Inflammatory macrophage treated with lipopolysaccharide for 4 hours (primary cell): ENCODE measurements at places on chromosomes 7 and 10.
A peak's percentile ranks its signal among the peaks of the same experiment; 100 is the strongest.

GRCh38 chr10:131576341-131577177, 265.0 kb upstream of the TCERG1L start:
- no peak for DNase-seq

DNA sequence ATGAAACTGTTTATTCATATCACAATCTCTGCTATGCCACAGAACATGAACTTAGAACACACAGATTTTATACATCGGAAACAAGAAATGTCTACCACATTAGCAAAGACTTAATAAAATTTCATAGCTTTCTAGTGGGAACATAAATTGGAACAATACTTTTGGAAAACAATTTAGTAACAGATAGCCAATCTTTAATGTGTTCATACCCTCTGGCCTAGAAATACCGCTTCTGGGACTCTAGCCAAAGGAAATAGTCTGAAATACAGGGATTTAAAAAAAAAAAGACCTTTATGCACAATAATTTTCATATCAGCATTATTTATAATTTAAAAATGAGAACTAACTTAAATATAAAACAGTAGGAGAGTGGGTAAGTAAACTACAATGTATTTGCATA, 168.5 kb downstream of the PLXNA4 start:
- no peak for DNase-seq

GRCh38 chr7:84017651-84018050, 176.9 kb downstream of the SEMA3A start:
- DNase-seq: no peak

DNA sequence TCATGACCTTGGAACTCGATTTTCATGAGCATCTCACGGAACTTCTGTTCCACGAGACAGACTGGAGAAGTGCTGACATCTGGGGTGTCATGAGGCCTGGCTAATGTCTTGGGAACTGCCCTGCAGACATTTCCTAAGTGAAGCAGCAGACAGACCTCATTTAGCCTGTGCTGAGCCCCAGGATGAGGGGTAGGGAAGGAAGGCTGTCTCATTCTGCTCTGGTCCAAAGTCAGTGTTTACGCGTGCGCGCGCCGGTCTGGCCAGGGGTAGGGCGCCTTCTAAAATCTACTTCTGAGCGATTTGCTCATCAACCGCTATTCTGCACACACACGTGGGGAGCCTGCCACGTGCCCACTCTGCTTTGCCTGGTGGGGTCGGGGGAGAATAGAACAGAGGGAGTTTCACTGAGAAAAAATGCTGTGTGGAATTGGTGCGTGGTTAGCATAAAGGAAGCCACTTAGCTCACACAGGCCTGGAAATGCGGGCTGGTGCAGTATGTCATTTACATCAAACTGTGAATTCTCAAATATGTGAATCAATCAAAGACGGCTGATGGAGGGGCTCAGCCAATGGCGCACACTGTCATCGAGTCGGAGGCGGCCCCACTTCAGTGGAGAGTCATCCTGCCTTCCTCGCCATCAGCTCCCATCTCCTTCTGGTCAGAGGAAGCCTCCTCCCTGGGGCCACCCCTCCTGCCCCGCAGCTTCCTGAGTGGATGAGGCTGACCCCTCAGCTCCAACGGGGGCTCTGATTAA, 335.1 kb downstream of the ADARB2 start:
- DNase-seq: no peak

DNA sequence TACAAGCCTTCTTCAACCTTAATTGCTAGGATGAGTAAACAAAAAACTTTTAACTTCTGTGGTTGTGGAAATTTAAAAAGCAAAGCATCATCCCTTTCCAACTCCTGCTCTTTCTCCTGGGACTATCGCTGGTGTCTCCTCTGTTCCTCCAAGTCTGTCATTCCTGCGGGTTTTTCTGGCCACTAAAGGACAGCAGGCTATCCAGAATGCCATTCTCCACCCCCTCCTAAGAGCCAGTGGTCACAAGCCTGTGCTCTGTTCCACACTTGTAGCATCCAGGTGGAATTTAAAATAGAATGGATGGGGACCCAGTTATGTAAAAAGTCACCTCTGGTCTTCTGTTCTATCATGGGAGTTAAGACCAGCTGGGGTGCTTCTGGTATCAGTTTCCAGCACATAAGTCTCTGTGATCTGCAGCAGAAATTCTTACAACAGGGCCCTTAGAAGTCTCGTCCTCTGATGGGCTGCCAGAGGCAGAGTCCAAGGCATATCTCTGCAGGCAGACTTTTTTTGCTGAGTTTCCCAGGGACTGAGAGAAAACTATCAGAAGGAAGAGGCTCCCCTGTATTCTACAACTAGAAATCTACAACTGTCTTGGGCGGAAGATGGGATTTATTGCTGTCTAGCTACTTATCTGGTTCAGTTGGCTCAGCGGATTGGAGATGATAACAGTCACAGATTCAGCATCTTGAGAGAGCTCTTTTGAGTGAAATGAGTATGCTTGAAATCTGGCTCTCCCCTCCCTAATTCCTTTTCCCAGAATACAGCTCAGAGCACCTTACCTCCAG, 5.1 kb upstream of the WNT16 start:
- no peak for DNase-seq

- DNase-seq: peak; percentile 59
These were observed at the start of gene SHTN1 for GRCh38 chr10:117005026-117005526. Gene SHTN1, minus strand, starts transcription at chr10:117005187. Its CDS starts 108 bp downstream, at chr10:117005079.

- DNase-seq: peak; percentile 87
These were observed 694 bp upstream of the WASL start for GRCh38 chr7:123749537-123749857.

- no peak for DNase-seq
These were observed 493.1 kb downstream of the AUTS2 start for GRCh38 chr7:70091362-70091761.

DNA sequence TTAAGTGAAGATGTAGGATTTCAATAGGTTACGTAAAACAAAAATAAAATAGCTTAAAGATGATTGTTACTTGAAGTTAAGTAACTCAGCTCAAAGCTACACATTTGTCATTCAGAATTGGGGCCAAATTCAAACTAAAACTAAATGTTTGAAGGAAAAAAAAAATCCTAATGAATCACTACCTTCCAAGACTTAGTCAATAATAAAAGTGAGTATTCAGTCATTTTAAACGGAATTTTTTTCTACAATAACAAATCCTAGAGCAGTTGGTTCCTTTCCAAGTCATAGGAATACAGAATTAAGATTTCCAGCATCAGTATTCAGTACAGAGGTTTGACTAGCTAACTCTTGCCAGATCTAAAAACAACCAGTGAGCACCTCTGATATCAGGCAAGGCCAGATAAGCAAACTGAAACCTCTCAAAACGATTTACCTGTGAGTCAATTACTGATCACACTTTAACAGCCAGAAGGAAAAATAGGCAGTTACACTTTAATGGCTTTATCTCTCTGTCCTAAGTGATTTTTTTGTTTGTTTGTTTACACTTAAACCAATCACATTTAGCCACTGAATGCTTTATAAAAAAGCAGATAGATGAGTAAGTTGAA, 669.8 kb upstream of the ANKRD30A start:
- DNase-seq: no peak

DNA sequence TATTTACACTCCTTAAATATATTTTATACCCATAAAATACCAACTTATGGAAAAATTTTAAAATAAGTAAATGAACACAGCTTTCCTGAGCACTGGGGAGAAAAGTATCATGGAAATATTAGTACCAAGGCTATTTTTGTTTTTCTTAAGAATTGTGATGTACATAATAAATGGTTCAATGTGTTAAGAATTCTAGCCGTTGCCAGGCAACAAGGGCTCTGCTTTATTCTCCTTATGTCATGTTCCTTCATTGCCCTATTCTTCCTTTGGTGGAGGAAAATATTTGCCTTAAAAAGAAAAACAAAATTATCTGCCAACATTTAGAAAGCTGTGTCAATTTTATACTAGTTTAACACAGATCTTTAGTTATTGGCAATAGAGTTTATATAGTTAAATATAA, 2.6 kb upstream of the ZPBP start:
- DNase-seq: no peak

DNA sequence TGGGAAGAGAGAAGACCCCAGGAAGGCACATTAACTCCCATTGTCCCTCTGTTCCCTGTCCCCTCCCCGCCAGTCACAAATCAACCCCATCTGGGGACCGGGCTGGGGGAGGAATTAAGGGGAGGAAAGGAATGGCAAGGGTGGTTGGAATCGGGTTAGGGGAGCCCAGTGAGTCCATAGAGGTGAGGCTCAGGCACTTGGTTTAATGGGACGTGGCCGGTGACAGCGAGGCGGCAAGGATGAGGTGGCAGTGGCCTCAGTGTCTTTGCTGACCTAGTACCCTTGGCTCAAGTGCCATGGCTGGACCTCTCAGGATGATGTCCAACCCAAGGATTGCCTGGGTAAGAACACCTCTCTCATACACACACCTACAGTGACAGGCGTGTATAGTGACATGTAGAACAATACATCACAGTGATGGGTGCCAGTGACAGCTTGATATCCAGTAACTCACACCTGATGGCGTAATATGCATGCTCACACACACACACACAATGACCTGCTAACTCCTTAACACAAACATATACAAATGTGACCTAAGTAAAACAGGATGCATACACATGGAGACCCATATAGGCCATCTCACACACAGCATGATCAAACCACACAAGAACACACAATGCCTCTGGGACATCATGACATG, 12.3 kb downstream of the KCNIP2 start:
- DNase-seq: no peak

DNA sequence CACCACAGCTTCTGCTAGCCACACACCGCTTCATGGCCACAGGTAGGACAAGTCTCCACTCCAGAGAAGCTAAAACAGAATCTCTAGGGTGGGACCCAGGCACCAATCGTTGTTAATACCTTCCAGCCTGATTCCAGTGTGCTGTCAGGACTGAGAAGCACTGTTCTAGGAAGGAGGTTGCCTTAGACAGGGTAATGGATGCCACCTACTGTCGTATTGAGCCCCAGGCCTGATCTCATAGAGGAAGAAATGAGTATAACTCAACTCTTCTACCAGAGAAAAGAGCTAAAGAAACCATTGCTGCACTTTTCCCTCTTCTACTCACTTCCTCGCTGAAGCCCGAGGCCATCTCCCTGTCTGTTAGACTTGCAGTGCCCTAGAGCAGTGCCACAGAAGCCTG, 31.8 kb downstream of the CNNM1 start:
- no peak for DNase-seq

GRCh38 chr7:98698976-98699375, 81.9 kb downstream of the NPTX2 start:
- DNase-seq: no peak

- no peak for DNase-seq
These were observed 49.1 kb downstream of the GCC1 start for GRCh38 chr7:127536394-127536691.

- DNase-seq: no peak
These were observed 611.9 kb upstream of the FOXK1 start for GRCh38 chr7:4070214-4070613.

- DNase-seq: no peak
These were observed 7.8 kb downstream of the LIPF start for GRCh38 chr10:88672041-88672440.

GRCh38 chr7:141630621-141631020, 71.3 kb downstream of the DENND11 start:
- DNase-seq: no peak

GRCh38 chr10:74290708-74291107, 139.7 kb downstream of the ADK start:
- DNase-seq: no peak

DNA sequence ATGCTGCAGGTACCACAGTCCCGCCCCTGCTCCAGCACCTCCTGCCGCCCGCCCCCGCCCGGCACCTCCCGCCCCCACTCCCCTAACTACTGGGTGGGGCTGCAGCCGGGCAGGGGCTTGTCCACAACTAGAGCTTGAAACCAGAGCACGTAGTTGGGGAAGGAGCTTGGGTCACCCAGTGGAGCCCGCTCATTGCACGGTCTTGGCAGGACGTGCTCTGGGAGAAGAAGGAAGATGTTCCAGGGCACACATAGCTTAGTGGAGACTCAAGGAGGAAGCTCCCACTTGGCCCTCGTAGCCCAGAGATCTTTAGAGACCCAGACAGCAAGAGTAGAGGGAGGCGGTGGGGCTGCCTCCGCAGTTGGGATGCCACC, 692 bp downstream of the IGFBP1 start:
- no peak for DNase-seq

- peak; percentile 81 for DNase-seq
These were observed 166.2 kb downstream of the FAM107B start for GRCh38 chr10:14608381-14609001.

DNA sequence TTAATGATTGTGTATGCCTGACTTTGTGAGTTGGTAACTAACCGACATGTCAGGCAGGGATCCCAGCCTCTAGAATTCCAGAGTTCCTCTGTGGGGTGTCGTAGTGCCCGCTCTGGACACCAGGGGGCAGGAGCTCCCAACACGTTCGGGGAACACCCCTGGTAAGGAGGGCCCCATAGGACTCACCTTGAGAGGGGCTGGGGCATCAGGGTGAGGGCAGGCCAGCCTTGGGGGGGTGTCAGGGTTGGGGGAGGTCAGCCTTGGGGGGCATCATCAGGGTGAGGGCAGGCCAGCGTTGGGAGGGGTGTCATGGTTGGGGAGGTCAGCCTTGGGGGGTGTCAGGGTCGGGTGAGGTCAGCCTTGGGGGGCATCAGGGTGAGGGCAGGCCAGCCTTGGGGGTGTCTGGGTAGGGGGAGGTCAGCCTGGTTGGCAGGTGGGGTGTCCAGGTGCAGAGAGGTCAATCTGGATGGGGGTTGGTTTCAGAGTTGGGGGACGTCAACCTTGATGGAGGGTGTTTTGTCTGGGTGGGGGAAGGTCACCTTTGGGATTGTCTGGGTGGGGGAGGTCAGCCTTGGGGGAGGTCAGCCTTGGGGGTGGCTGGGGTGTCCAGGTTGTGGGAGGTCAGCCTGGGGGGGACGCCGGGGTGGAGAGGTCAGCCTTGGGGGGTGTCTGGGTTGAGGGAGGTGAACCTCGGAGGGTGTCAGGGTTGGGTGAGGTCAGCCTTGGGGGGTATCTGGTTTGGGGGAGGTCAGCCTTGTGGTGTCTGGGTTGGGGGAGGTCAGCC, 45.6 kb upstream of the SUN1 start:
- peak; percentile 44 for DNase-seq

DNA sequence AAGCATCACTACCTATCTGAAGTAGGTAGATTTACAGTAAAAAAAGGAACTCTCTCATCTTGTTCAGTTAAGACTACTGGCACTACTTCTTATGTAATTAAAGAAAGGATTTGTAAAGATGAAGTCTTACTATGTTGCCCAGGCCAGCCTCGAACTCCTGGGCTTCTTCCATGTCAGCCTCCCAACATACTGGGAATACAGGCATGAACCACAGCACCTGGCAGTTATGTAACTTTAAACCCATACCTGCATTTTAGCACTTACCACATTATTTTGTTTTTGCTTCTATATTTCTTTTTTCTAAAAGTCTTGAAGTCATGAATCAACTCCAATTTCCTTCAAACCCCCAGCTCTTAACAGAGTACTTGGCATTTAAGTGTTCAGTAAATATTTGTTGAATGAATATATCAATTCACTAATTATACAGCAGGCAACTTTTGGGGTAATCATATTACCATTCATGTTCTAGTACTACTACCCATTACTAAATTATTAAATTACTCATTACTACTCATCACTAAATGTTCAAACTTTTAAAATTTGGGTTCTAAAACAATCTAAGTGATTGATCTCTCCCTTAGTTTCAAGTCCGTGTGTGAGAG, 31.6 kb upstream of the CCDC71L start:
- no peak for DNase-seq

GRCh38 chr7:159042581-159043101, 102.0 kb downstream of the VIPR2 start:
- no peak for DNase-seq

- no peak for DNase-seq
These were observed 36.3 kb downstream of the FOXL3 start for GRCh38 chr7:326273-326672.
